ENCODE measurements at places on chromosomes 1 and 21.

GRCh38 chr1:205568469-205569361 lies 63.1 kb downstream of the ELK4 start:
- no peak for DNase-seq

GRCh38 chr1:4598561-4598960 lies 55.8 kb upstream of the AJAP1 start:
- DNase-seq: no peak

- DNase-seq: no peak
These were observed 11.9 kb downstream of the MEF2D start for GRCh38 chr1:156488566-156489165.

DNA sequence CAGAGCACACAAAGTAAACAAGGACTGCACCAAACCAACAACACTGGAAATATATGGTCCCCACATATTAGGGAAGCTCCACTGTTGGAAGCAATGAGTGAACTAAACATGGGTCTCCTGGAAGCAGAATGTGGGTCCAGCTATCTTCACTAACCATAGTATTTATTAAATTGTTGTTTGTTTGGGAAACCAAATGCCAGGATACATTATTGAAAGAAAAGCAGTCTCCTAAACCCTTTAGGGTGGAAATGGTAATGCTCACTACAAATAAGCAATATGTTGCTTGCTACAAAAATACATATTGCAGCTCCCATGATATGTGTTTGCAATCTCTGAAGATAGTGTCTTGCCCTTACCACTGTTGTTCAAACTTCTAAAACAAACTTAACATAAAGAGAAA lies 2.2 kb downstream of the NEGR1 start:
- no peak for DNase-seq

- DNase-seq: peak; percentile 28
These were observed 17.3 kb downstream of the CA6 start for GRCh38 chr1:8962812-8963530.

- no peak for DNase-seq
These were observed 43.8 kb downstream of the RBM11 start for GRCh38 chr21:14259747-14260146.

DNA sequence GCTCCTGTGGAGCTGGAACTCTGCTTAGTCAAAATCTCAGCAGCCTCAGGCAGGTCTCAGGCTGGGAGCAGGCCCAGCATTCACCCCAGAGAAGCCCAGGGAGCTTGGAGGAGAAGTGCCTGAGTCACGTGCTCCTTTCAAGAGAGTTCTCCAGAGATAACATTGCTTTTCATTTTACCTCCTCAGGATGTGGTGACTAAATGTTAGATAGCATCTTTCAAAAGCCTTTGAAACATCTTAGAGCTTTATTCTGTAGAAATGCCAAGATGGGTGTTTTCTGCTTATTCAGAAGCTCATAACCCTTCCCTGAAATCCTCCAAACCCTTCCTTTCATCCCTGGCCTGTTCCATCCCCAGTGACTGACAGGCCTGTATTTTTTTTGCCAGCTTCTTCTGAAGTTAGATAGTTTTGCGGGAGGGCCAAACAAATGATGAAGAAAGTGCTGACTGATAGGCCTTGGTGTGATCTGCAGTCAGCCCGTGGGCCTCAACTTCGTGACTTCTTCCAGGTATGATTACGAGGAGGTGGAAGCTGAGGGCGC lies 58.0 kb downstream of the PGM1 start:
- DNase-seq: no peak

GRCh38 chr21:29308456-29308783 lies 9.7 kb downstream of the BACH1 start:
- DNase-seq: no peak

DNA sequence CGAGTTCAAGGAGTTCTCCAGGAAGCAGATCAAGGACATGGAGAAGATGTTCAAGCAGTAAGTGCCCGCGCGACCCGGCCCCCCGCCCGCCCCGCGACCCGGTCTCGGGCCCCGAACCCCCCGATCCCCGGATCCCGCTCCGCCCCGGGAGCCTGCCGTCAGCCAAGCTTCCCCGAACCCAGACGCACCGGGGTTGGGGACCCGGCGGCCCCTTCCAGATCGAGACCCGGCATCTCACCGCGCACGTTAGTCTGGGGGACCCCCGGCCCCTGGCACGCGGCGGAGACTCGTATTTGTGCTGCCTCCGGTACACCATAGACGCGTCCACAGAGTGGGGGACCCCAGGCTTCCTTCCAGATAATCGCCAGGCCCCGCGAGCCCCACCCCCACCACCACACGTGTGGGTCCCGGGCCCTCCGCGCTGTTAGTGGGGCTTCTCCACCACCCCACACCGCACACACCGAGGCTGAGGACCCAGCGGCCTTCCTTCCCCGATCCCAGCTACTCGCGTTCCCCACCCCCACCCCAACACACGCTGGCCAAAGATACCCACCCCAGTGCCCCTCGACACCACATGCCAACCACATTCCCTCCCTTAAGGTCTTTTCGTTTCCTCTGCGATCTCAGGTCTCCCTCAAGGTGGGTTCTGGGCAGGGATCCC lies 665 bp downstream of the EFHD2 start:
- no peak for DNase-seq

GRCh38 chr1:201939148-201939547 lies 7.2 kb downstream of the LMOD1 start:
- no peak for DNase-seq

- DNase-seq: peak; percentile 67
These were observed 19.7 kb downstream of the PTTG1IP start for GRCh38 chr21:44853601-44854390.

DNA sequence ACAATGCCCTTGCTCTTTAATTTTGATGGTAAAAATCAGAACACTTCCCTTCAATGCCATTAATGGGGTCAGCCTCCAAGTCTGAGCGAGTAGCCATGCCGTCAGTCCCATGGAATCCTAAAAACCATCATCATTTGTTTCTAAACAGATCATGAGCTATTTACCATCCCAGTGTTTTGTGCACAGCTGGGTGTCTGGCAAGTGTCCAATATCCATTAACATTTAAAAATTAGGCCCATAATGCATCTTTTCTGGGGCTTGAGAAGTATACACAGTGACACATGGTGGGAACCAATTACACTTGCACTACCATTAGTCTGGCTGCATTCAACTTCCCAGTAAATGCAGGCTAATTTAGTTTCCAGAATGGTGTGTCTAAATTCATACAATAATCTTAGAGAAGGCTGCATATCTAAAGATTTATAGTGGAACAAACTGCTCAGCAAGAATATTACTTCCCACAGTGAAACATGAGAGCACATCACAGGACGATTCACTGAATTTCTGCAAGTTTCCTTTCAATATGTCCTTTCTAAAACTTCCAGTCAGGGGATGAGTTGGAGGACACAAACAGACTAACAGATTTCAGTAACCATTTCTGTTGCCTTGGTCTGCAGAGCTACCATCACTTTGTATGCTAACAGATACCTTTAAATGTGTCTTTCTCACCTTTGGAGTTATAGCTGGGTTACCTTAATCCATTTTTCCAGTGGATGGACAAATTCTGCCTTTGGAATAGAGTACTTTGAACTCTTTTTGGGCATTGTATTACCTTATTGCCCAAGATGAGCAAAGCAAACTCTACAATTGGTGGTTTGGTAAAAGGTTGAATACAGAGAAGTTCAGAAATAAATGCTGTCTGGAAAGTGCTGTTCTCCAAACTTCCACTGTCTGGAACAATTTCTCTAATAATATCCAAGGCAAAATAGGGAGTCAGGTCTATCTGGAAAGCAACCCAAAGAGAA lies 258.0 kb downstream of the PTBP2 start:
- DNase-seq: no peak

- DNase-seq: peak; percentile 90
These were observed 197.9 kb downstream of the DYRK1A start for GRCh38 chr21:37564341-37564923.

DNA sequence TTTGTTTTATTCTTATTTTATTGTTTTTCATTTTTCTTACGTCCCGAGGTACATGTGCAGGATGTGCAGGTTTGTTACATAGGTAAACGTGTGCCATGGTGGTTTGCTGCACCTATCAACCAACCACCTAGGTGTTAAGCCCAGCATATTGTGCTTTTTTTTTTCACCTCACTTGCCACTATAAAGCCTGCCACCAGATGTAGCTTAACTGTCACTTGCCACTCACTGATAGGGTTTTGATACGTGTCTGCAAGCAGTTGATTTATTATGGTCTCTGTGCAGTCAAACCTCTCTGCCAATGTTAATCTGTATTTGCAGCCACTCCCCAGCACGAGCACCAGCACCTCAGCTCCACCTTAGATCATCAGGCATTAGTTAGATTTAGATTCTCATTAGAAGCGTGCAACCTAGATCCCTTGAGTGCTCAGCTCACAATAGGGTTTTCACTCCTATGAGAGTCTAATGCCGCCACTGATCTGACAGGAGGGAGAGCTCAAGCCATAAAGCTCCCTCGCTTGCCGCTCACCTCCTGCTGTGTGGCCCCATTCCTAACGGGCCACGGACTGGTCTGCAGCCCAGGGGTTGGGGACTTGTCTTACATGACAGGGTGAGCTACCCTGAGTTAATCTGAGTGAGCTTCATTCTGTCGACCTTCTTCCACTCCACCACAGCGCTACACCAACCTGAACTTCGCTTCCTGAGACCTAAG lies 17.9 kb upstream of the ABCG1 start:
- no peak for DNase-seq

DNA sequence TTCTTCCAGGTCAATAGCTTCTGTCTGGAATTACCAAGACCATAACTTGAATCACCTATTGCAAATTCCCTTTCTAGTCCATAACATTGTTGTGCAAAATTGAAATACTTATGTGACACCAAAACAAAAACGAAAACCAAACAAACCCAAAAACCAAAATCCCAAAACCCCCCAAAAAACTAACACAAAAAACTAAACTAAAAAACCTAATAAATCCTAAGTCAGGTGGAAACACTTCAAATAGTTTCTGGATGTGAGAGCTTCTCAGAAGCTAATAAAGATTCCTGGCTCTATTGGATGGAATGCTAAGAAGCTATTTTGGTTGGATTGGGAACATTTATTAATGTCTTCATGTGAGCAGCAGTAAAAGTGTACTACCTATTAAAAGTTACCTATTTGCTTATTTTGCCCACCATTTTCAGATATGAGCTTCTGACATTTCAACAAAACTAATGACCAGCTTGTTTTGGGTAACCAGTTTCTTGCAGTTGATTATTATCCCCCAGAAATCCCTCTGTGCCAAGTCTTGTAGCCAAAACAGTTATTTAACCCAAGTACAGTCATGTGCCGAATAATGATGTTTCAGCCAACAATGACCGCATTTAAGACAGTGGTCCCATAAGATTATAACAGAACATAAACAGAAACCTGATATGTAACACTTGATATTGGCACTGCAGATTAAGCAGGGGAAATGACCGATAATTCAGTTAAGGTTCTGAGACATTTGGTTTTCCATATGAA lies 76.4 kb downstream of the LTN1 start:
- DNase-seq: no peak

GRCh38 chr21:28298251-28298672 lies 694.4 kb downstream of the LTN1 start:
- no peak for DNase-seq

DNA sequence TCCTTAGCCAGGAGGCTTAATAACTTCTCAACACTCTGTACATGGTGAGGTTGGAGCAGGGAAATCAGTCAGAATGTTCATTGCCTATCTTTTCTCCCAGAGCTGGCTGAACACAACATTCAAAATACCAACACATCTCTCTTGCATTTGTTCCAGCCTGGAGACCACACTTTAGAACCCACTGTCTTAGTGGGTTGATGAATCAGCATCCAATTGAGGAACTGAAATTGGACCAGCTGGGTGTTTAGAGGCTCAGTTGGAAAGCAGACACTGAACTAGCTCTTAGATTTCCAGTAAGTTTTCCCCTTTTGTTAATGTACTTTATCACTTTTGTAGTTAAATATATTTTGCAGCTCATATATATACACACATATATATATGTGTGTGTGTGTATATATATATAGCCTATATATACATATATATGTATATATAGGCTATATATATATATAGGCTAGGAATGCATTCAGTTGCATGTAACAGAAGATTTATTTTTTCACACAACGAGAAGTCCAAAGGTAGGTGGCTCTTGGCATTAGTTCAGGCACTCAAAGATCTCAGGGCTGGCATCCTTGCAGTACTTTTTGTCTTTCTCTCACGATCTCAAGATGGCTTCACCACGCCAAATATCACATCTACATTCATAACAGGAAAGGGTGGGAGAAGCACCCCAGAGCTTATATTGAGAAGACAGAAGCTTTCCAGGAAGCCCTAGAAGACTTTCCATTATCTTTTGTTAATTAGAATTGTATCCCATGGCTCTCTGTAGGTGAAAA lies 35.0 kb upstream of the HUNK start:
- no peak for DNase-seq

GRCh38 chr1:176566004-176566975 lies 103.3 kb downstream of the PAPPA2 start:
- DNase-seq: no peak

GRCh38 chr1:59498640-59499039 lies 201.7 kb downstream of the FGGY start:
- DNase-seq: no peak

DNA sequence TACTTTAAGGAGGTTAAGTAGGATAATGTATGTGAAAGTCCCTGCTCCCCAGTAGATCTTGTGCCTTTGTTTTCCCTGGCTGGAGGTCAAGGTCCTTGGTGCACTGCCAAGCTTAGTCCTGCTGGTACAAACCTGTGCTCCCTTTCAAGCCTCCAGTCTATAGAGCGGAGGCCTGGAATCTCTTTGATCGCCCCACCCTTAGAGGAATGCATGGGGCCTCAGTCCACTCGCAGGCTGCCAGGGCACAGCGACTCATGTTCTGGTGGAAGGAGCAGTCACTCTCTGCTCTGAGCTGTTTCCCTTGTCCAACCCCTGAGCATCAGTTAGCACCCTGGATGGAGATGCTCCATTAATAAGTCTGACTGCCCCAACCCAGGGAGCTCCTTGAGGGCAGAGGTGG lies 121.8 kb downstream of the HMGB4 start:
- no peak for DNase-seq

- DNase-seq: no peak
These were observed 169.6 kb downstream of the KCNK2 start for GRCh38 chr1:215252164-215252563.

DNA sequence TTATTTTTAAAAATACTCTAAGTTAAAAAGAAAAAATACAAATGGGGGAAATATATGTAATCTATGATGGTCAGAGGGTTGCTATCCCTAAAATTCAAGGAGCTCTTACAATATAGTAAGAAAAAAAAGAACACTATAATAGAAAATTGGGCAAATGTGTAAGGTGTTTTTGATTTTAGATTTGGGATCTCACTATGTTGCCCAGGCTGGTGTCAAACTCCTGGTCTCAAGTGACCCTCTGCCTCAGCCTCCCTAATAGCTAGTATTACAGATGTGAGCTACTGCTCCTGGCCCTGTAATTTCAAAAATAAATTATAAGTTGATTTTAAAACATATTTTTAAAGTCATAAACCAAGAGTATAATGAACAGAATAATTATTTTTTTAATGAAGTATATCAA lies 45.9 kb downstream of the CDC42BPA start:
- DNase-seq: no peak
